ENCODE measurements at places on chromosomes 16 and 17.
A peak's percentile ranks its signal among the peaks of the same experiment; 100 is the strongest.

DNA sequence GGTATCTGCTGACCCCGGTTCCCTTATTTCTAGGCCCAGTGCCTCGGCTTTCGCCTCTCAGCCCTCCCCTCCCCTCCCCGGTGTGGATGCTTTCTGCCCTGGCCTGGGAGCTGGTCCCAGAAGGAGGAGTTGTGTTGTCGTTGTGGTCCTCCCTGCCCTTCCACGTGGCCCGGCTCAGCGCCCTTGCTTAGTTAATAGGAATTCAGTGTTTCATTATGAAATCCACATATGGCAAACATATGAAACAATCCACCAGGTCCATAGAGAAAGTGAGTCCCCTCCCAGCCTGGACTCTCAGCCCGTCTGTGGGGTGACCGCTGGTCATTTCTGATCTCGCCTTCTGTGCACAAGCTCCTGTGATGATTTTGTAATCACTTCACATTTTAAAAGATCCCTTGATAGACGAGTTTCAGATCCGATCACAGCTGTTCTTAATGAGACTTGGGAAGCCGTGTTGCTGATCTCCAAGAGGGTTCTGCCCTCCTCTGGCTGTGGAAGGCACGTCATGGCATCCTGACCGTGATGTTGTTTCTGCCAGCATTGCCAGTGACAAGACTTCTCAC is 112.1 kb downstream of the BANP start:
- DNase-seq, result peak; percentile 74

DNA sequence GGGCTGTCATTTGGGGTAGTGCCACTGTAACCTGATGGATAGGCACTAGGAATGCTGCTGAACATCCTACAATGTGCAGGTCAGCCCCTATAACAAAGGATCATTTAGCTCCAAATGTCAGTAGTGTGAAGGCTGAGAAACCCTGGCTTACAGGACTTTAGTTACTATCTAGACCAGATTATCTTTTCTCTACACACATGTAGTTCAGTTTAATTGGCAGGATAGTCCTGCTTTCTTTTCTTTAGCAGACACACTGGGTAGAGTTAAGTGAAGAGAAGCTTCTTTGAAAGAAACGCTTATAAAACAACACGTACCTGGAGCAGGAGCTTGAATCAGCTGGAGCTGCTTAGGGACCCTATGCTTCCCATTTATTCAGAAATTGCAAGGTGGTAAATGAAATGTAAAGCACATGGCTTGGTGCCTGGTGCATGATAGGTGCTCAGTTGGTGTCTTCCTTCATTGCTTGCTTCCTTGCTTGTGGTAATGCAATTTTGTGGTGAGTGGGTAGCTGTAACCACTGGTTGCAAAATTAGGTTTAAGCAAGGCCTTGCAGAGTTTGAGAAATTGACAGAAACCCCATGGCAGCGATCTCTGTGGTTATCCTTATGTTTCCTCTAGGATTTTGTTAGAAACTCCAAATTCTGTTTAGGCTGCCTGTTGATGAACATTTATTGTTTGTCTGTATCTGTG is 9.4 kb downstream of the METTL9 start:
- DNase-seq, result peak; percentile 61

DNA sequence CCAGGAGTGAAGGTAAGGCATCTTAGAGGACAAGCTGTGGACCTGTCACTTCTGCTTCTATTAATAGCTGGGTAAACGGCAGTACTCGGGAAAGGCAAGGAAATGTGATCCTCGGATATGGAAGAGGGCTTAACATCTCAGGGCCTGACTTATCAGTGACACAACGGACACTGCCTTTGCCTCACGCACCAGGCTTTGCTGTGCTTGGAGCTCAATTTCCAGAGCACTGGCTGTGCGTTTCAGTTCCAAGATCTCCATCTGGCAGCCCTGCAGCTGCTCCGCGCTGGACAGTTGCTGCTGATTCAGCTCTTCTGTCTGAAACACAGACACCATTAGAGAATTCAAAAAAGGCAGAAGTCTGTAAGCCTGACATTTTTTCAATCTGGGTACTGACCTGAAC is 3.5 kb downstream of the KRT40 start:
- peak; percentile 60 for DNase-seq

- no peak for DNase-seq
Observed at GRCh38 chr16:84521497-84521770, 17.0 kb upstream of the MEAK7 start.

DNA sequence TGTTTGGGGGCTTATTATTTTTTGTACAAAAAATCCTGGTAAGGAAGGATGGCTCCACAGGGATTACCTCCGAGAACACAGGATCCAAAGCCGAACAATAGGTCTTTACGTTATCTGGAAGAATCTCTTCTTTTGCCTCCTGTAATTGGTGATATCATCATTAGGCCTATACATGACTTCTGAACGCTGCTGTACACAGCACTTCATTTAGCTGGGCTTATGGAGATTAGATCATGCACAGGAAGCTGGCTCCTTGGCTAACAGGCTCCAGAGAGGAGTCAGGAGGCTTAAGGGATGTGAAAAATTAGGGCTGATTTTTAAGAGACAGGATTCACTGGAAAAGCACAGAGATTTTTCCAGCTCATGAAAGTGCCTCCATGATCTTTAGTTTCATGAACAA is 54.7 kb downstream of the TANGO6 start:
- no peak for DNase-seq

All from choroid plexus epithelial cell (primary cell).